Prostate gland (tissue), 2 donors: ENCODE measurements at places on chromosomes 7 and 10. TPM values are rescaled to one million over a fixed set of nuclear protein-coding genes. Genes with fewer than 3 reads are reported as not detected.
A peak's percentile ranks its signal among the peaks of the same experiment; 100 is the strongest.

MLXIPL gene
- total RNA-seq, result 123 TPM

PHKG1 gene
- total RNA-seq, result 2.4 TPM

NPSR1 gene
- not detected for total RNA-seq

LAMB4 gene
- not detected for total RNA-seq

CPA2 gene
- not detected for total RNA-seq

DNA sequence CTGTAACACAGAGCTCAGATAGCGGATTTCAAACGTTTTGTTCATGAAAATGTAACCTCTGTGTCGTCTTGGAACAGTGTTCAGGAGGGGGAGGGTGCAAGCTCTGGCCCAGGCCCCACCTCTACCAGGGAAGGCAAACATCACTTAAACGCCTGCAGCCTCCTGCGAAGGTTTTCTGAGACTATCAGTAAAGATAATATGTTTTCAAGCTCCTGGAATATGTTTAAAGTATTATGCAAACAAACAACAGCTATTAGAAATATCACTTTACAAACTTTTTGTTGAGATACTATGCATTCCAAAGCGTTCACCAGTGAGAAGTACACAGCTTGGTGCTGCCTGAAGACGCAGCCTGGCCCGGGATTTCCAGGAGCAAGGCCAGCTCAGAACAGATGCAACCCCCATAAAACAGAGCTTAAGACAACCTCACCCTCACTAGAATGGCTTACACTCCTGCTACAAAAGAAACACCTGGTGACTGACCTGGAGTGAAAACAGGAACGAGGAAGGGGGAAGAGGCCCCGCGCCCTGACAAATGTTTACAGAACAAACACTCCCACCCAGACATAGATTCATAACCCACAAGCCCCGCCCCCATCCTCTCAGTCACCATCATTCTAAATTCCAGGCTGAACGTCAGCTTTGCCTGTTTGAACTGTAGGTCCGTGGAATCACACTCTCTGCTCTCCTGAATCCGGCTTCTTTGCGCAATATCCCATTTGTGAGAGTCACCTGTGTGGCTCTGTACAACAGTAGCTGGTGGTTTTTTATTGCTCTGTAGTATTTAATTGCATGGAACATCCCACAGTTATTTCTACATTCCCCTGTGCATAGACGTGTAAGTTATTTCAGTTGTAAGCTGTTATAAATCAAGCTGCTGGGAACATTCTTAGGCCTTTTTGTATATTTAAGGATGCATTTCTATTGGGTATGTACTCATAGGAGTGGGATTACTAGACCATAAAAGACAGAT lies 155.0 kb downstream of the PTPRN2 start:
- no peak overlapping the region for H3K4me3 ChIP-seq
- H3K27ac ChIP-seq, result peak overlapping the region; percentile 60
- no peaks in the 10 kb centered on the region for H3K36me3 ChIP-seq
- peak; percentile 76 for DNase-seq
- H3K4me1 ChIP-seq, result no peaks in the 10 kb centered on the region

DNA sequence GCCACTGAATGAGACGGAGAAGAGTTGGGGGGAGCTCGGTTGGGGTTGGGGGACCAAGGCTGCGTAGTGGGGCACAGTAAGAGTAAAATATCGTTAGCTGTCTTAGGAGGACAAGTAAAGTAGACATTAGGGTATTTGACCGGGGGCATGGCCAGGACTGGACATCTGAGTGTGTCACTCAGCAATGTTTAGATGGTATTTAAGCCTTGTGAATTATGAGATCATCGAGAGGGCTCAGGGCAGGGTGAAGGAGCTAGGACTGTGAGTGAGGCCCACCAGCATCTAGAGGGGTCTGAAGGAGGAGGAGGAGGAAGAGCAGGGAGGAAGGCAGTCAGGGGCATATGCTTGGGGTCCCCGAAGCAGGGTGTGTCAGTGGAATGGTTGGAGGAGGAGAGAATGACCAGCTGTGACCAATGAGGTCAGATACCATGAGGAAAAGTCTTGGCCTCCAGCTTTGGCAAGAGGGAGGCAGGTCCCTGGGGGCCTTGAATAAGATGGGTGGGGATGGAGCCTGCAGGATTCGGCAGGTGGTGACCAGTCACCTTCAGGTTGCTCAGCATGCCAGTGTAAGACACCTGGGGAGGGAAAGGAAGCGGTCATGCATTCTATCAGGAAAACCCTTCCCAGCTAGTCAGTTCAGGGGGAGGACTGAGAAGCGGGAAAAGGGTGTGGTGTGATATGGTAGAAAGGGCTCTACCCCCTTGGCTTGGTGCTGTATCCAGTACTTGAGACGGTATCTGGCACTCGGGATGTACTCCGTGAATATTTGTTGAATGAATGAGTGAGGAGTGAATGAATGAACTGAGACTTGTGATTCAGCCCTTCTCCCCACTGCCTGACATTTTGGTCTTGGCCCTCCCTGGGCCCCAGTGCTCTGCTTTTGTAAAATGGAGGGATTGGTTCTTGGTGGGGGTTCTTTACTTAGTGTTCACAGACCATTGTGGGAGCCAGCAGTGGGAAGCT lies 34.8 kb upstream of the SH2D4B start:
- no peak overlapping the region for H3K4me3 ChIP-seq
- DNase-seq, result no peak
- no peaks in the 10 kb centered on the region for H3K36me3 ChIP-seq
- H3K27ac ChIP-seq, result no peak overlapping the region
- peaks cover 25% of the 10 kb centered on the region for H3K4me1 ChIP-seq

GRCh38 chr7:50190776-50191175 lies 97.7 kb upstream of the ZPBP start:
- H3K4me1 ChIP-seq, result no peaks in the 10 kb centered on the region
- H3K4me3 ChIP-seq, result no peak overlapping the region
- H3K27ac ChIP-seq, result no peak overlapping the region
- DNase-seq, result no peak
- H3K27me3 ChIP-seq, result no peaks in the 10 kb centered on the region

GRCh38 chr7:64183126-64183742 lies 23.8 kb upstream of the ZNF735 start:
- no peak overlapping the region for H3K4me3 ChIP-seq
- H3K36me3 ChIP-seq, result no peaks in the 10 kb centered on the region
- DNase-seq, result no peak
- H3K27ac ChIP-seq, result no peak overlapping the region

DNA sequence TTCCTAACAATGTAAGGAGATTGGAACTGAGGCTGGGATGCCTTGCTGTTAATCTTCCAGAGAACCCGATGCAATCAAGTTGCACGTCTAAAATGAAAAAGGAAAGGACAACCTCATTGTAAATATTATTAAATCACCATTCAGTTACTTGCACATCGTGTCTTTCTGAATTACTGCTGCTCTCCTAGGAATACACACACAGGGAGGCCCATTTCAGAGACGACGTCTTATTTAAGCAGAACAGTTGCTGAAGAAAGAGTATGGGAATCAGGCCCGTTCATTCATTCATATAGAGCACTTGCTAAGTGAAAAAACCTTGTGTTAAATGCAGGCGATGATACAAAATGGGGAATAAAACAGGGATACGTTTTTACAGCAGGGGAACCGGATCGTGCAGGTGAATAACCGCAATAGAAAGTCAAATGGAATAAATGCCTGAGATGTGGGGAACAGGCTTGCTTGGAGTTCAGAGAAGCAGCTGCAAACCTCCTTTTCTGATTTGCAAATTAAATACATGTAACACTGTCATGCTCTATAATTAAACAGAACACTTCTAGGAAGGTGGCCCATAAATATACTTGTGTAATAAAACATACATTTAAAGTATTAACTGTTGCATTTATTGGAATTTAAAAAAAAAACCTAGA lies 409.9 kb downstream of the GALNT17 start:
- no peak for DNase-seq
- no peaks in the 10 kb centered on the region for H3K36me3 ChIP-seq
- H3K27me3 ChIP-seq, result no peaks in the 10 kb centered on the region
